Left ventricle myocardium inferior (tissue), 1 donor: ENCODE measurements at places on chromosomes 2 and 18.
A peak's percentile ranks its signal among the peaks of the same experiment; 100 is the strongest.

DNA sequence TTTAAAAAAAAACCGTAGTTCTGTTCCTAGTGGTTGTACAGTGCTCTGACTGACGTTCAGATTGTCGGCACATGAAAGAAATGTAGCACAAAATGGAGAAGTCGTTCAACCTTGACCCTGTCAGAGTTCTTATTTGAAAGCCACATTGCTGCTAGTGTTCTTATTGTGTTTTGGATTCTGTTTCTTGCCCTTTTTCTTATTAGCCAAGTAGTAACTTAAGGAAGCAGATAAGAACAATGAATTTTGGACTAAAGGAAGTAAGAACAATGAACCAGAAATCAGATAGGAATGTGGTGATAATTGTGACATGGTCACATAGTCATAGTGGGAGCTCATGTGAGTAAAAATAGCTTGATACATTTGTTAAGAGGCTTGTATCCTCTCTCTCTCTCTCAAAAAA, 45.9 kb downstream of the RPIA start:
- DNase-seq: no peak

DNA sequence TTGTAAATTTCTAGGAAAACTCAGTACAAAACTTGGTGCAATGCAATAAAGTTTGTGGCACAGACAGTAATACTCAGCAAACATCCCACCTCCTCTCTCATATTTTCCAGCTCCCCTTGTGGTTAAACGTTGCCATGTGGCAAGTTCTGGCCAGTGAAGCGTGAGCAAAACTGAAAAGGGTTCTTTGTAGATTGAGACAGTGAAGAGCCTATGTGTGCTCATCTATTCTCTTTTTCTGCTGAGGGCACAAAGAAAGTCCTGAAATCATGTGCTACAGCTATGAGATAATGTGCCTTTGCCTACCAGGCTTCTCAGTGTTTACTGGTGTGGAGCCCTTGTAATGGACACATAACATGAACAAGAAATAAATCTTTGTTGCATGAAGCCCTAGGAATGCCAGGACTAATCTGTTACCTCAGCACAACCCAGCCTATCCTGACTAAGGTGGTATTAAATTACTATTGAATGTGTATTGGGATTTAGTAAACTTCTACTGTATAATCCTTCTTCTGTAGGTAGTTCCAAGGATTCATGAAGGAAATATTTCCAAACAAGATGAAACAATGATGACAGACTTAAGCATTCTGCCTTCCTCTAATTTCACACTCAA, 13.0 kb upstream of the TYMS start:
- DNase-seq: no peak

- no peak for DNase-seq
Measured at GRCh38 chr18:10514601-10515000, 11.2 kb upstream of the NAPG start.

GRCh38 chr2:76642129-76642528, 880.0 kb downstream of the LRRTM4 start:
- DNase-seq: no peak

- DNase-seq: no peak
Measured at GRCh38 chr2:20196657-20197161, 28.2 kb downstream of the SDC1 start.

- DNase-seq: peak; percentile 90
Measured at GRCh38 chr2:84516234-84516986, at the start of gene DNAH6. Gene DNAH6, plus strand, starts transcription at chr2:84516498. Its CDS starts 1,329 bp downstream, at chr2:84517827.

- no peak for DNase-seq
Measured at GRCh38 chr2:3293221-3293620, 84.4 kb downstream of the EIPR1 start.

- no peak for DNase-seq
Measured at GRCh38 chr2:42545841-42546390, 22.5 kb upstream of the MTA3 start.

DNA sequence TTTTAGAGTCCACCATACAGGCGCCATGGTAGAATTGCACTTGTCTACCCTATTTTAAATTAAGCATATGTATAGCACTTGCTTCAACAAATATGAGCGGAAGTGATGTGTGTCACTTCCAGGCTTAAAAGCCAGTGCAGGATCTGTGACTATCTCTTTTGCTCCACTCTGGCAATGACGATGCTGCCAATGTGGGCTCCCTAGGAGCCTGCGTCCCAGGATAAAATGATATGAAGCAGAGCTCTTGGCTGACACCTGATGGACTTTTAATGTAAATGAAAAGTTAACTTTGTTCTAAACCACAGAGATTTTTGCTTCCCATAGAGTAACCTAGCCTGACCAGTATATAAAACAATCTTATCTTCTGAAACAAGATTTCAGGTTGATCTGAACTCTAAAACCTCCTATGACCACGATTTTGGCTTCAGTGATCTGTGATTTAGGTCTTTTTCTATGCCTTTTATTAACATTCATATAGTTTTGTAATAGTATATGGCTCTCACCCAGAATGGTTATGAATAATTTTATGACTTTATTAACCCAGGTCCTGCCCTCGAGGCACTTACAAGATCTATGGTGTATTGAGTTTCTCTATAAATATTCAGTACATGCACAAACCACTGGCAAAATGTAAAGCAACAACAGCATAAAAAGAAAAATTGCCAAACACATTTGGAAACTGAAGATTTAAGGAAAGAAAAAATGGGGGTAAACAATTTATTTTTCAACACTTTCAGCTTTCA, 422.5 kb upstream of the PIK3C3 start:
- no peak for DNase-seq

DNA sequence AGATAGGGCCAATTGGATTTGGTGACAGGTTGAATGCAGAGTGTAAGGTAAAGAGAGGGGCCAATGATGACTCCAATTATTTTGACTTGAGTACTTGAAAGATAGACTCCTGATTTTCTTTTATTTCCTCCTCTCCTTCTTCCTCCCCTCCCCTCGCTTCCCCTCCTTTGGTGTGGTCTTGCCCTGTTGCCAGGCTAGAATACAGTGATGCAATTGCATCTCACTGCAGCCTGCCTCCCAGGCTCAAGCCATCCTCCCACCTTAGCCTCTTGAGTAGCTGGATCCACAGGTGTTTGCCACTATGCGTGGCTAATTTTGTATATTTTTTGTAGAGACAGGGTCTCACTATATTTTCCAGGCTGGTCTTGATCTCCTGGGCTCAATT, 2.3 kb downstream of the DGUOK start:
- no peak for DNase-seq

DNA sequence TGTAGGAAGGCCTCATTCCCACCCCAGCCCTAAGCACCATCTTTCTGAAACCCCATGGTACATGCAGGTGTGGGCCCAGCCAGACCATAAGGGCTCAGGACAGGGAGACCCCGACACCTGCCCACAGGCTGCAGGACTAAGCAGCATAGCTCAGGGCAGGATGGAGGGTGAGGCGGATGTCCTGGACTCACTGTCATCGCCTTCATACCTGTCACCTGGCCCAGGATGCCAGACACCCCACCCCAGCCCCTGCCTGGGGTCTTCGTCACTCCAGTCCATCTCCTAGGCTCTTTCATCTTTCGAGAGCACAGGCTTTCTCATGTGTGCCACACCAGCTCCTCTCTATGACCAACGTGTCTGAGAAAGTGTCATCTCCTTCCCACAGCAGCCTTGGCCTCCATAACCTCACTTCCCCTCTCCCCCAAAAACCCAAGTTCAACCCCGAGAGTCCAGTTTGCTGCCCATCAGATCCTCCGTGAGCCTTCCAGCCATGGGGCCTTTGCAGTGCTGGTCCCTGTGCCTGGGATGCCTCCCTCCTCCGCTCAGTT, 71.5 kb downstream of the EMX1 start:
- DNase-seq: no peak

DNA sequence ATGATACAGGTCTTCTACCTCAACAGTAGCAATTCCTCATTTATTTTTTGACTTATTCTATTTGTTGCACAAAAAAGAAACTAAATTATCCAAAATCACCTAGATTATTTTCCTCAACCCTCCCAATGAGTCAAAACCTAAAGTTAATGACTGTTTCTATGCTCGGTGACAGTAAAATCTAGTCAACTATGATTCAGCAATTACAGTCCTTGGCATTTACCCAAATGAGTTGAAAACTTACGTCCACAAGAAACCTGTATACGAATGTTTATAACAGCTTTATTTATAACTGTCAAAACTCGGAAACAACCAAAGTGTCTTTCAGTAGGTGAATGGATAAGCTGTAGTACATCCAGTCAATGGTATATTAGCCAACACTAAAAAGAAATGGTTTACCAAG, 439.3 kb downstream of the CBLN2 start:
- DNase-seq: no peak

GRCh38 chr2:23654756-23655155, 269.8 kb downstream of the KLHL29 start:
- DNase-seq: no peak

GRCh38 chr2:8219631-8220355, 462.1 kb upstream of the ID2 start:
- peak; percentile 74 for DNase-seq

DNA sequence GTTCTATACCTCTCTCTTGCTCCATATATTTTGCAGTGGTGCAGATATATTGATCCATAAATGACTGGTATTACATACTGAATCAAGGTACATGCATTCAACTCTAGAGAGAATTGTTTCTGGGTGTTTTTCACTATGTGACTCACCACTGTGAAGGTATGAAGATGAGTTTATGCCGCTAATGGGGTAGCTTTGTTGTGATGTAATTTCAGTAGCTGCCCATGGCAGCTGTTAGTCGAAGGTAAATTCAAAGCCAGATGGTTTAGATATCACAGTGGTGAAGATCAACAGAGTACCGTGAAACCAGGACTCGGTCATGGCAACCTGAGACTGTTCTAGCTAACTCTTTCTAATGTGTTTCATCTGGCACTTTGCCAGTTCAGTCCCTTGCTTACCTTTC, 50.4 kb downstream of the PKP4 start:
- DNase-seq: no peak

GRCh38 chr2:167862296-167862695, 385.1 kb downstream of the STK39 start:
- no peak for DNase-seq

DNA sequence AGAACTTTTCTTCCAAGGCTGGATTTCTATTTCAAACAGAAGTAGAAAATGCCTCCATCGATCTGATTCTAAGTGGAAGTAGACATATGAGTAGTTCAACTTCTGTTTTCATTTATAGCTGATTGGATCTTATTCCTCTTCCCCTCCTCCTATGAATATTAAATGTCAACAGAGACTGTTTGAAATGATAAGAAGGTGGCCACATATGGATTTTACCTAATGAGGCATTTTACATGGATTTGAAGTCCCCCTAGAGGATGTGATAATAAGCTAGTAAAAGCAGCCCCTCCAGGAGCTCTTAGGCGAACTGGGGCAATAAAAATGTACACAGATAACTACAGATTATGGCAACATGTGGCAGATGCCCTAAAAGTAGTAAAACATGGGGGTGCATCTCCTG, 71.0 kb downstream of the UPP2 start:
- no peak for DNase-seq

DNA sequence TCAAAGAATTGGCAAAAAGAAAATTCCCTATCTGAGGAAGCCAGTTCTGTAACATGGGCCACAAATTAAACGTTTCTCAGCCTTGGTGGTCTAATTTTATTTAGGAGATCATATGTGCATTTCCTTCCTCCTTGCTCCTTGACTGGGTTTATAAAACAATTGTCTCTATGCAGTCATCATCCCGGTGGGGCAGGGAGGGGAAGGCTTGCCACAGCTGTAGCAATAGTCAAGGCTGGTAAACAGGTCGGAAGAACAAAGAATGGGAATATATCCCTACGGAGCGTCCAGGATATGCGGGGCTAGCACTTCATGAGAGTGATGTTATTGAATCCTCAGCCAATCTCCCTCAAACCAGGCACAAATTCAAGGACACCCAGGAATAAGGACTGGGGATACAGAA, 143.8 kb downstream of the RNF152 start:
- no peak for DNase-seq

- no peak for DNase-seq
Measured at GRCh38 chr2:176832086-176832485, 380.5 kb upstream of the HNRNPA3 start.

- DNase-seq: no peak
Measured at GRCh38 chr2:109087055-109087663, 41.8 kb upstream of the SH3RF3 start.

- DNase-seq: no peak
Measured at GRCh38 chr2:240598311-240598911, 11.9 kb downstream of the CAPN10 start.

GRCh38 chr18:27854631-27855030, 322.3 kb downstream of the CDH2 start:
- DNase-seq: no peak

DNA sequence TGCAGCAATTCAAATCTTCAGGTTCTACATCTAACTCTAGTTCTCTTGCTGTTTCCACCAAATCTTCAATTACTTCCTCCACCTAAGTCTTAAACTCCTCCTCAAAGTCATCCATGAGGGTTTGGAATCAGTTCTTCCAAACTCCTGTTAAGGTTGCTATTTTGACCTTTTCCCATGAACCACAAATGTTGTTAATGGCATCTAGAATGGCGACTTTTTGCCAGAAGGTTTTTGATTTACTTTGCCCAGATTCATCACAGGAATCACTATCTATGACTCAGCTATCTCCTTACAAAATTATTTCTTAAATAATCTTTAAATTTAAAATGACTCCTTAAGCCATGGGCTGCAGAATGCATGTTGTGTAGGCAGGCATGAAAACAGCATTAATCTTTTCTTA, 368.9 kb upstream of the TNP1 start:
- DNase-seq: no peak

GRCh38 chr2:239225371-239225851, 175.4 kb downstream of the HDAC4 start:
- no peak for DNase-seq

DNA sequence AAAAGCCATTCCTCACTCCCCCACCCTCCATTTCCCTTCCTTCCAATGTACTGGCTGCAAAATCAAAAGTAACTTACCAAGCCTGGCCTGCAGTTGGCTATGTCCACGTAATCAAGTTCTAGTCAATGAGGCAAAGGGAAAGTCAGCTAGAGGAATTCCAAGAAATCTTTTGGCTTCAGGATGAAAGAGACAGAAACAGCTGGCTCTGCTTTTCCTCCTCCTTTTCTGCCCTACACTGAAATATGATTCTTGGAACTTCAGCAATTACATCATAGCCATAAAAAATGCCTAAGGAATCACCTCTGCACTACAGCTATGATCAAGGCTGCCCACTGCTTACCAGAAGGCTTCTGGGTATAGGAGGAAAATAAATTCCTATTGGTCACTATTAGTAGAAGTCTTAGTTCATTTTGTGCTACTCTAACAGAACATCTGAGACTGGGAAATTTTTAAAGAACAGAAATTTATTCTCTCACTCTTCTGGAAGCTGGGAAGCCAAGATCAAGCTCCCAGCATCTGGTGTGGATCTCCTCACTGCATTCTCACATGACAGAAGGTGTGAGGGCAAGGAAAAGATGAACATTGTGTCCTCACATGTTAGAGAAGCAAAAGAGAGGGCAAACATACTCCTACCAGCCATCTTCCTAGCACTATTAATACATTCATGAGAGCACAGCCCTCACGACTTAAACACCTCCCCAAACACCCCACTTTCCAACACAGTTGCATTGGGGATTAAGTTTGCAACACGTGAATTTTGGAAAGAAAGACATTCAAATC, 219.9 kb downstream of the TMX3 start:
- no peak for DNase-seq
